ENCODE measurements at places on chromosomes 12 and 14. TPM values are rescaled to one million over a fixed set of nuclear protein-coding genes. Genes with fewer than 3 reads are reported as not detected.

The RNU4-1 gene
- not detected for polyA plus RNA-seq

DNA sequence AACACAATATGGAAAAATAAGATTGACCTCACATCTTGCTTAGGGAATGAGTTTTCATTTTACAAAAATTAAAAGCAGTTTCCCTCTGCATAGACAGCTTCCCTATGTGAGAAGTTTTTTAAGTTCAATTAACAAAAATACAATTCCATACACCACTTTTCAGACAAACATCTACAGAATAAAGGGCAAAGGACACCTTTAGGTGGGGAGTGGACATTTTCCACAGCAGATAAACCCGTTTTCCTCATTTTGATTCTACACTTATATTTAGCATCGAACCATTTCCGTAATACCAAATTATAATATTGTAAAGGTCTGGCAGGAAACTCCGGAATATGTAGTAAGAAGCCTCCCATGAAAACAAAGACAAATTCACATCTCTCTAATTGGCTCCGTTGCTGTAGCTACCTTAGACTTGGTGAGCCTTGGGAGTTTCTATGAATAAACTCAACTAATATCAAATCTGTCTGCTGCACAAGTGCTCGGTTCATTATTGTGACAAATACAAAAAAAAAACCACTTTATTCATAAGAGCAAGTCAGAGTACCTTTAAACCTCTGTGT lies 1.7 kb downstream of the ARMH4 start:
- H3K4me3 ChIP-seq = no peak overlapping the region
- no peaks in the 10 kb centered on the region for H3K36me3 ChIP-seq
- no peak overlapping the region for H3K27ac ChIP-seq

- no peak overlapping the region for H3K4me3 ChIP-seq
- no peaks in the 10 kb centered on the region for H3K4me1 ChIP-seq
- no peak overlapping the region for H3K27ac ChIP-seq
- H3K36me3 ChIP-seq = peaks cover 1% of the 10 kb centered on the region
- DNase-seq = no peak
- H3K27me3 ChIP-seq = no peaks in the 10 kb centered on the region
Measured at GRCh38 chr12:116937640-116938039, 26.9 kb downstream of the FBXW8 start.

The NID2 gene
- polyA plus RNA-seq = not detected

DNA sequence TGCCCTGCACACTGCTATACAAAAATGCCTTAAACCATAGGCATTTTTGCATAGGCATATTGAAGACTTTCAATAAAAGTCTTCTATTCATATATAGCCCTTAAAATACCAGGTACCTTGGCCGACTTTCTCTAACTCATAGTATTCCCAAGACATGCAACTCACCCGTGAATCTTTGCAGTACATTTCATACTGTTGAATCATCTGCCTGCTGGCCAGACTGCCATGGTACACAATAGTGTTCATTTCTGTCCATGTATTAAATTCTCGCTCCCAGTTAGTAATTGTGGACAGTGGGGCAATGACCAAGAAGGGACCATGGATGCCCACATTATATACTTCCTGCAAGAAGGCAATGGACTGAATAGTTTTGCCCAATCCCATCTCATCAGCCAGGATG lies 24.3 kb upstream of the SUPT16H start:
- H3K27me3 ChIP-seq = no peaks in the 10 kb centered on the region
- no peak for DNase-seq
- no peak overlapping the region for H3K27ac ChIP-seq
- no peak overlapping the region for H3K4me3 ChIP-seq

- no peak overlapping the region for H3K4me3 ChIP-seq
- no peak overlapping the region for H3K27ac ChIP-seq
- H3K27me3 ChIP-seq = no peaks in the 10 kb centered on the region
- no peaks in the 10 kb centered on the region for H3K36me3 ChIP-seq
- peaks cover 14% of the 10 kb centered on the region for H3K4me1 ChIP-seq
Measured at GRCh38 chr14:75222208-75222701, 45.8 kb upstream of the TMED10 start.

The FZD10 gene
- polyA plus RNA-seq = not detected

The ANKS1B gene
- not detected for polyA plus RNA-seq

All from HepG2 (cell line).